ENCODE measurements at places on chromosomes 7 and 10. TPM values are rescaled to one million over a fixed set of nuclear protein-coding genes. Genes with fewer than 3 reads are reported as not detected.

DNA sequence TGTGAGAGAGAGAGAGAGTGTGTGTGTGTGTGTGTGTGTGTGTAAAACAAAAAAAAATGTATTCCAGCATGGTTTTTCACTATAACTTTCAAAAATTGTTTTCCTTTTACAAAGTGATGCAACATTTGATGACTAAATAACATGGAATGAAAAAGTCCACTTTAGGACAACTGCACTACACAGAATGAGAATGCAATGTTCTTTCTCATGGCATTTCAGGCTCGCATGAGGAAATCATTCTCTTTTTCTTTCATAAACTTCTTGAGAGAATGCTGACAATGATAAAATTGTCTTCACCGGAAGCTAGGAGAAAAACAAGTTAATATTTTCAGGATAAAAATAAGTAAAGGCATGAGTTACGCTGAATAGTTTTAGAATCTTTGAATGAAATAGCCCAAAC is 53.7 kb downstream of the SLC16A12 start:
- peaks cover 36% of the 10 kb centered on the region for H3K4me1 ChIP-seq
- H3K27ac ChIP-seq = peak overlapping the region; percentile 59
- H3K4me3 ChIP-seq = no peak overlapping the region
- H3K36me3 ChIP-seq = no peaks in the 10 kb centered on the region

GRCh38 chr10:51241461-51241860 is 167.2 kb downstream of the PRKG1 start:
- no peaks in the 10 kb centered on the region for H3K27me3 ChIP-seq
- no peaks in the 10 kb centered on the region for H3K36me3 ChIP-seq
- no peak overlapping the region for H3K4me3 ChIP-seq
- no peak overlapping the region for H3K27ac ChIP-seq

The TLX1 gene
- 0.94 TPM for total RNA-seq

GRCh38 chr10:126903656-126904360 is 1.4 kb upstream of the DOCK1 start:
- H3K4me1 ChIP-seq = peaks cover 37% of the 10 kb centered on the region
- no peaks in the 10 kb centered on the region for H3K27me3 ChIP-seq
- no peaks in the 10 kb centered on the region for H3K36me3 ChIP-seq
- no peak overlapping the region for H3K27ac ChIP-seq

GRCh38 chr10:96902731-96903358 is 70.7 kb downstream of the LCOR start:
- no peak for DNase-seq
- peaks cover 23% of the 10 kb centered on the region for H3K4me1 ChIP-seq
- no peaks in the 10 kb centered on the region for H3K36me3 ChIP-seq
- no peaks in the 10 kb centered on the region for H3K27me3 ChIP-seq
- no peak overlapping the region for H3K27ac ChIP-seq
- H3K4me3 ChIP-seq = no peak overlapping the region

- no peaks in the 10 kb centered on the region for H3K36me3 ChIP-seq
- H3K27me3 ChIP-seq = peaks cover 9% of the 10 kb centered on the region
- H3K27ac ChIP-seq = no peak overlapping the region
- H3K4me1 ChIP-seq = no peaks in the 10 kb centered on the region
- DNase-seq = no peak
- no peak overlapping the region for H3K4me3 ChIP-seq
These were observed 14.8 kb upstream of the CNPY1 start for GRCh38 chr7:155560982-155561686.

- no peak for DNase-seq
- no peaks in the 10 kb centered on the region for H3K27me3 ChIP-seq
- H3K4me1 ChIP-seq = no peaks in the 10 kb centered on the region
- no peak overlapping the region for H3K4me3 ChIP-seq
- no peaks in the 10 kb centered on the region for H3K36me3 ChIP-seq
- no peak overlapping the region for H3K27ac ChIP-seq
These were observed 93.6 kb upstream of the RSU1 start for GRCh38 chr10:16910793-16911164.

The SPACDR gene
- 0.28 TPM for total RNA-seq

GRCh38 chr7:129908181-129908580 is 44.6 kb downstream of the UBE2H start:
- no peaks in the 10 kb centered on the region for H3K27me3 ChIP-seq
- no peak overlapping the region for H3K27ac ChIP-seq
- DNase-seq = no peak

GRCh38 chr7:137636376-137636775 is 210.4 kb downstream of the DGKI start:
- DNase-seq = no peak
- no peaks in the 10 kb centered on the region for H3K4me1 ChIP-seq
- H3K4me3 ChIP-seq = no peak overlapping the region
- H3K27ac ChIP-seq = no peak overlapping the region
- no peaks in the 10 kb centered on the region for H3K36me3 ChIP-seq
- no peaks in the 10 kb centered on the region for H3K27me3 ChIP-seq

The LAMB1 gene
- total RNA-seq = 113 TPM

DNA sequence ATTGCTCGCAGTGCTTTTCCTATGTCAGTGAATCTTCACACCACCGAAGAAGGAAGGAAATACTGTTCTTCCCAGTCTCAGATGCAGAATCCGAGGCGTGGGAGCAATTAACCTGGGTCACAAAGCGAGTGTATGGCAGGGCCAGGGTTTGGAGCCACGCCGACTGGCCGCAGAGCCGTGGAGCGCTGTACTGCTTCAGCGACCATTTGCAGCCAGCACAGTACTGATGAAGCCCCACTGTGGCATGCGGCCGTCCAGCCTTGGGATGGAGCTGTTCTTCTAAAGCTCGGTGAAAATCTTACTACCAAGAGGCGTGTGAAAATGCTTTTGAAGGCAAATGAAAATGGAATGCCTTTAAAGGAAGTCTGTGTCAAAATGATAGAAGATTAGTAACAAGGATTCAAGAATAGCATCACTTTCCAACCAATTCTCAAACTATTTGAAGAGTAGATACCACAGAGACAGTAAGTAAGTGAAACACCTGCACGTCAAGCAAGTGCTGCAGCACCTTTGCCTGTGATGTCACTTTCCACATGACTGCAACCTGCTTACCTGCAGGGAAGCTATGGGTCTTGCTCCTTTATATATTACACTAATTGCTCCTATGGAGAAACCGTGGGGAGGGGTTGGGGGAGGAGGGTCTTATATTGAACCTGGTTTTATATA is 4.9 kb downstream of the PPP2R2D start:
- peaks cover 38% of the 10 kb centered on the region for H3K36me3 ChIP-seq
- H3K27me3 ChIP-seq = no peaks in the 10 kb centered on the region
- no peak for DNase-seq
- H3K4me1 ChIP-seq = peaks cover 75% of the 10 kb centered on the region
- no peak overlapping the region for H3K4me3 ChIP-seq
- no peak overlapping the region for H3K27ac ChIP-seq

GRCh38 chr7:107686816-107687387 is 26.3 kb downstream of the SLC26A4 start:
- DNase-seq = no peak
- no peaks in the 10 kb centered on the region for H3K36me3 ChIP-seq
- no peaks in the 10 kb centered on the region for H3K27me3 ChIP-seq
- no peak overlapping the region for H3K4me3 ChIP-seq

GRCh38 chr10:84933402-84933801 is 605.0 kb downstream of the CCSER2 start:
- H3K27ac ChIP-seq = no peak overlapping the region
- H3K36me3 ChIP-seq = no peaks in the 10 kb centered on the region
- H3K4me1 ChIP-seq = no peaks in the 10 kb centered on the region

GRCh38 chr10:63726867-63727266 is 205.7 kb downstream of the REEP3 start:
- H3K27me3 ChIP-seq = no peaks in the 10 kb centered on the region
- H3K27ac ChIP-seq = no peak overlapping the region
- H3K36me3 ChIP-seq = no peaks in the 10 kb centered on the region
- DNase-seq = no peak

DNA sequence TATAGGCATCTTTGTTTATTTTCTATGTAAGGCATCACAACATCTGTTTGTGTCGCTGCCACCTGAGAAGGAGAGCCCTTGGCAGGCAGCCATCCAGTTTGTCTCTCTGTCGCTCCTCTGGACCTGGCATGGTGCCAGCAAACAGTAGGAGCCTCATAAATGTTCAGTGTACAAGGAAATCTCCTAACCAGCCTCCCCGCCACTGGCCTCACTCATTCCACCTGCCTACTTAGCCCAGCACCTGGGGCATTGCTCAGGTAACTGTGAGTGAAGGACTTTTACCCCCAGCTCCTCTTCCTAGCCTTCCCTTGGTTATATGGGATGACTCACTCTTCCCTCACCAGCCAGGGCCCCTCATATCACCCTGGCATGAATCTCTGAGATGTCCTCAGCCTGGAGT is 61.7 kb upstream of the NPTX2 start:
- no peaks in the 10 kb centered on the region for H3K27me3 ChIP-seq
- DNase-seq = no peak
- H3K4me3 ChIP-seq = no peak overlapping the region

The LEP gene
- total RNA-seq = 0.21 TPM

- no peaks in the 10 kb centered on the region for H3K27me3 ChIP-seq
- H3K27ac ChIP-seq = no peak overlapping the region
- H3K4me3 ChIP-seq = no peak overlapping the region
- H3K4me1 ChIP-seq = no peaks in the 10 kb centered on the region
- no peaks in the 10 kb centered on the region for H3K36me3 ChIP-seq
These were observed 394.9 kb downstream of the DGKB start for GRCh38 chr7:14507617-14508016.

- H3K4me1 ChIP-seq = no peaks in the 10 kb centered on the region
- no peak overlapping the region for H3K4me3 ChIP-seq
- no peaks in the 10 kb centered on the region for H3K36me3 ChIP-seq
- H3K27me3 ChIP-seq = no peaks in the 10 kb centered on the region
- no peak overlapping the region for H3K27ac ChIP-seq
These were observed 338.1 kb downstream of the WDR37 start for GRCh38 chr10:1394155-1394912.

DNA sequence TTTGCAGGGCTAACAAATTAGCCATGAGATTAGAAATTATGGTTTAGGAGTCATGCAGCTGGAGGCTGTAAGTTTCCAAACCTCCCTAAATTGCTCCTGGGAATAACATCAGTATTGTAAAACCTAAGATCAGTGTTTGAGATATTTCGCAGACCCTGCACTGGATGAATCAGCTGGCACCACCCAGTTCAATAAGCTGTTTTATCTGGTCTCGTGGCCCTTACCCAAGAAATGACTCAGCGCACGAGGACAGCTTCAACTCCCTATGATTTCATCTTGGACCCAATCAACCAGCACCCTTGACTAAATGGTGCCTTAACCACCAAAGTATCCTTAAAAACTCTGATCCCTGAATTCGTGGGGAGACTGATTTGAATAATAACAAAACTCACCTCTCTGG is 482.0 kb upstream of the PCDH15 start:
- H3K36me3 ChIP-seq = no peaks in the 10 kb centered on the region
- DNase-seq = no peak
- H3K4me1 ChIP-seq = no peaks in the 10 kb centered on the region
- H3K27me3 ChIP-seq = no peaks in the 10 kb centered on the region

DNA sequence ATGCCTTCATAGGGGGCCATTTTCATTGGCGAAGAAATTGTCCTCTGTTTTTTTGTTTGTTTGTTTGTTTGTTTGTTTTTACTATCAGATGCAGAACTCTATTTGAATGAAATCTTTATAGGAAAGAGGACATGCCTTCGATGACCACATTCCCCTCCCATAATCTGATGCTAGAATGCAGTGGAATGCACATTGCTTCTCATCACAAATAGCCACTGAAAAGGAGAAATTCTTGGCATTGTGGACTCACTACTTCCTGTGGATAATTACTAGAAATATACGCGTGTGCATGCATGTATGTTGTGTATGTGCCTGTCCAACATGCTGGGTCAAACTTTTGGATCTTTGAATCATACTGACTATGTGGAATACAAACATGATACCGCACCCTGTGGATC is 70.5 kb upstream of the SFMBT2 start:
- no peak overlapping the region for H3K4me3 ChIP-seq
- no peak overlapping the region for H3K27ac ChIP-seq
- DNase-seq = no peak
- no peaks in the 10 kb centered on the region for H3K36me3 ChIP-seq
- H3K27me3 ChIP-seq = no peaks in the 10 kb centered on the region

DNA sequence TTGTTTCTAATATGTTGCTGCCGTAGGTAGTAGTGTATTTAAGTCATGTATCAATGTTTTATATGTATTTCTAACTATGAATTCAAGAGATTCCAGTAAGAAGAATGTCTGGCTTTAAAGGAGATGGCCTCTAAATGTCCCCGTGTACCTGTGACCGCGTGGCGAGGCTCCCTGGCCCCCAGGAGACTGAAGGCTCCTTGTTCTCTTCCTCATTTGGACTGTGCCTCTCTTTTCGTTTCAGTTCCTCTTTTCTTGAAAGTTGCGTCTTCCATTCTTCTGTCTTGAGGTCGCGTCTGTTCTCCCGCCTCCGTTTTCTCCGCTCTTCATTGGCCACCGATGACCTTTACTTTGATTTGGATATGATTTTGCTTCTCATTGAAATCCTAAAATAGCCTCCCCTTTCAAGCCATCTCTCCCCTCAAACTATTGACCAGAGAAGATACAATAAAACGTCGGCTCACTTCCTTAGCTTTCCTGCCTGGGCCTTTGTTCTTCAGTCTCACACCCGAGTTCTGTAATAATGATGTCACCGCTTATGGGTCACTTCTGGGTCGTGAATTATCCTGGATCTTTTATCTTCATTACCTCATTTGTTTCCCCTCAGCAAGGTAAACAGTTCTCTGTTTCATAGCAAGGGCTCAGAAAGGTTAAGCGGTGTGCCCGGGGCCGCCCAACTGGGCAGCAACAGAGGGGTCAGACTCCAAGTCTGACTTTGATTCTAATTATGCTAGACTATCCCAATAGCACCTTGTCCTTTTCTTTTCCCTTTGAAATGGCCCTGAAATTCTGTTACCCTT is 28.7 kb downstream of the WIPI2 start:
- H3K4me3 ChIP-seq = no peak overlapping the region
- no peak for DNase-seq
- H3K27ac ChIP-seq = no peak overlapping the region
- H3K4me1 ChIP-seq = peaks cover 21% of the 10 kb centered on the region
- peaks cover 25% of the 10 kb centered on the region for H3K36me3 ChIP-seq
- no peaks in the 10 kb centered on the region for H3K27me3 ChIP-seq

The MGMT gene
- 20.8 TPM for total RNA-seq

The CFAP70 gene
- 2.0 TPM for total RNA-seq

The CFTR gene
- total RNA-seq = 0.18 TPM

DNA sequence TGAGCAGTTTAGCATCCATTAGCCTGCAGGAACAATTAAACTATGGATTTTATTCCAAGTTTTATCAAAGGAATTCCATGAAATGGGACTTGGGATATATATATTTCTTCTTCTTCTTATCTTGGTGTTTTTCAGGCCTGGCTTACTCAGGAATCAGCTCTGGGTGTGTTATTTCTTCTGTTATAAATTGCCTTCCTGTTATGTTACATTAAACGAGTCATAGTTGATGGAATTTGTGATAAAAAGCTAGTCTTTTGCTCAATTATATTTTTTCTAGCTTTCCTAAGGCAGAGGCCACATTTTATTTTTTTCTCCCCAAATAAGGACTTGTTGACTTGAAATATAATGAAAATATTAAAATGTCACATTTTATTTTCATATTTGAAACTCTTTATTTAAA is 141.3 kb downstream of the EPC1 start:
- H3K4me1 ChIP-seq = no peaks in the 10 kb centered on the region
- H3K27ac ChIP-seq = no peak overlapping the region
- H3K27me3 ChIP-seq = no peaks in the 10 kb centered on the region
- no peak for DNase-seq
- no peaks in the 10 kb centered on the region for H3K36me3 ChIP-seq

The MBLAC1 gene
- 2.7 TPM for total RNA-seq

The C7orf57 gene
- not detected for total RNA-seq
